DMS79 (cell line): ENCODE measurements at places on chromosomes 5 and 9.

- DNase-seq, result no peak
Observed at GRCh38 chr9:82445556-82445955, 457.0 kb downstream of the SPATA31D1 start.

- DNase-seq, result peak; percentile 14
Observed at GRCh38 chr9:123216251-123216797, 52.1 kb downstream of the STRBP start.

- DNase-seq, result no peak
Observed at GRCh38 chr5:35679357-35679756, 61.7 kb downstream of the SPEF2 start.

DNA sequence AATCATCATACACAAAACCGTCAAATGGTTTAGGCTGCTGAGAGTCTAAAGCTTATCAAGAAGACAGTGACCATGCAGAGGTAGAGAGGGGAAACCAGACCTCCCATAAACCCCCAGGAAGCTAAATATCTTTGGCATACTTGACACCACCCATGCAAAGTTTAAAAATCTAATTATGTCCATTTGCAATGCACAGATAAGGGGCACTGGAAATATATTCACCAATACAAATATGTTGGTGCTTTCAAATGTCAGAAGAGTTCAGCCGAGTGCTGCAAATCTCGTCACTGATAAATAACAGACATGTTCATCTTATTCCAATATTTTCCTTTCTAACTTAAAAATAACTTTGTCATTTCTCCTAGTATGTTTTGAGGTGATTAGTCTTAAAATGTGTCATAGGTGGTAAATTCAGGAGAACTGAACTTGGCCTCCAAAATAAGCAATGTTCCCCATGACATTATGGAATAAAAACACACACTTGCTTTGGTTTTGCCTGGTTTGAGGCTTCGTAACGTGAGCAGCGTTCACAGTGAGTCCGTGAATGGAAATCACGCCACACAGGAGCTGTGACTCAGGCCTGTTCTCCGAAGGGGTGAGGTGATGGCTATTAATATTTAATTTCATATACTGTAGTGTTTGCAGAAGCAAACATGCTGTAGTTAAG lies 182.2 kb downstream of the AOPEP start:
- no peak for DNase-seq

DNA sequence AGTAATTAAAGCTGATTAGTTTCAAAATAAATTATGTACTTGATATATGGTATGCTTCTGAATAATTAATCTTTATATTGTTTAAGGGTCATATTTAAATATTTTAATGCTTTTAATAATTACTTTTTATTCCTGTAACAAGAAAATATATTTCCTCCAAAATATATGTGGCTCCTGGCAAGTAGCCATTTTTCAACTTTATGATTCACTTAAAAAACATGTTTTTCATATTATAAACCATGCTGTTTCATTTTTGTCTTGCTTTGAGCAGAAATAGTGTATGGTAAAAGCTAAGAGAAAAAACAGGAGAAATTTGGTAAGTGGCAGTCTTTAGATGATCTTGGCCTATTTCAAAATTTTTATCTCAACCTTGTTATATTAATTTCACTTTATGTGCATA lies 14.6 kb downstream of the SPATA9 start:
- DNase-seq, result no peak

DNA sequence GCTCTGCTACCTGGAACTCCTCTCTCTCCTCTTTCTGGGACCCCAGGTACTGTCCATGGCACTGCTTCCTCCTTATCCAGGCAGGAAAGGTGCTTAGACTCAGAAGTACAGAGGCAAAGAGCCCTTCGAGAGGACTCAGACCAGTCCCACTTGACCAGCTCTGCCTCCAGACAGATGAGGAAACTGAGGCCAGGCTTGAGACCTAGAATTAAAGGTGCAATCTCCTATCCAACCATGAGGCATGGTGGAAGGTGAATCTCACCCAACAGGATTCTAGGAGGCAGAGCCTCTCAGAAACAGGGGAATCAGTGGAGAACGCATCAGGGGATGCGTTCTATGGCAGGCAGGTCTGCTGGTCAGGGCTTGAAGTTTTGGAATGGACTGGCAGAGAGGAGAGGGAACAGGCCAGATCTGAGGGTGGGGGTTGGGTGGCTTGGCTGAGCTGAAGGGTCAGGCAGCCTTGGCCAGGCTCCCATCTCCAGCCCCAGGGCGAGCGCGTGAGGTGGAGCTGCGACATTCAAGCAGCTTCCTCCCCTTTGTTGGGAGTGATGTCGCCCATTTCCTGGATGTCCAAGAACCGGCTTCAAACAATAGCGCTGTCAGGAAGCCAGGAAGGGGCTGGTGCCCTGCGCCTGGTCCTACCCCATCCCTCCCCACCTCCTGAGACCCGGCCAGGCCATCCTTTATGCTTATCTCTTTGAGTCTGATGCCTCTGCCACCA lies 26.2 kb downstream of the NDUFA8 start:
- no peak for DNase-seq

DNA sequence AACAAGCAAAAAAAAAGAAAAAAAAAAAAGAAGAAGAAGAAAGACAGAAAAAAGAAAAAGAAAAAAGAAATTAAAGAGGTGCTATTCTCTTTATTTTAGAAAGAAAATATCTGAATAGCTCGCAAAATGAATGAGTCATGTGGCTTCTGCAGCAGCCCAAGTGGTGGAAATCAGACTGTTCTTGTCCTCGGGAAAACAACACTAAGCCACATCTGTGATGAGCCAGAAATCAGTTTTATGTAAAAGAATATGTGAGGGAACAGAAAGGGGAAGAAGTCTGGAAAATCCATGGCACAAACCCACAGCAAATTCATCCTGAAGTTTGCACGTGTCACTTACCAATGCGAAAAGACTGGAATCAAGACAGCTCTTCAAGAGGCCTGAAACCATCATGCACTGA lies 118.7 kb upstream of the GAS1 start:
- DNase-seq, result no peak

GRCh38 chr5:8491254-8491653 lies 622.3 kb downstream of the MTRR start:
- no peak for DNase-seq

DNA sequence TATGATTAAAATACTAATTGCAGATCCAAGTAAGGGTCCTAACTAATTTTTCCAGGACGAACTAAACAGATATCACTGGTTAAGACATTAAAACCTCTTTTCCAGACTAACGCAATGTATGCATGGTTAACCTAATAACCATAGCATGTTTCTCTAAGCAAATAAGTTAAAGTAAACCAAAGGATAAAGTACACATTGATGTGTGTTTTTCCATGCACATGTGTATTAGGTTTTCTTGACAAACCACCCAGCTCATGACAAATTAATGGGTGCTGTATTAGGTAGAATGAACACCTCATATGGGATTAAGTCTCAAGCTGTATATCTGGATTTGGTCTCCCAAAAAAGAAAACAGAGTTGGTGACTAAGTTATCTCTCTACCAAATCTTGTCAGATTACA lies 45.6 kb downstream of the ANKH start:
- no peak for DNase-seq

- no peak for DNase-seq
Observed at GRCh38 chr5:135602882-135603721, 24.3 kb upstream of the CXCL14 start.

GRCh38 chr9:3415906-3416305 lies 109.9 kb downstream of the RFX3 start:
- no peak for DNase-seq

DNA sequence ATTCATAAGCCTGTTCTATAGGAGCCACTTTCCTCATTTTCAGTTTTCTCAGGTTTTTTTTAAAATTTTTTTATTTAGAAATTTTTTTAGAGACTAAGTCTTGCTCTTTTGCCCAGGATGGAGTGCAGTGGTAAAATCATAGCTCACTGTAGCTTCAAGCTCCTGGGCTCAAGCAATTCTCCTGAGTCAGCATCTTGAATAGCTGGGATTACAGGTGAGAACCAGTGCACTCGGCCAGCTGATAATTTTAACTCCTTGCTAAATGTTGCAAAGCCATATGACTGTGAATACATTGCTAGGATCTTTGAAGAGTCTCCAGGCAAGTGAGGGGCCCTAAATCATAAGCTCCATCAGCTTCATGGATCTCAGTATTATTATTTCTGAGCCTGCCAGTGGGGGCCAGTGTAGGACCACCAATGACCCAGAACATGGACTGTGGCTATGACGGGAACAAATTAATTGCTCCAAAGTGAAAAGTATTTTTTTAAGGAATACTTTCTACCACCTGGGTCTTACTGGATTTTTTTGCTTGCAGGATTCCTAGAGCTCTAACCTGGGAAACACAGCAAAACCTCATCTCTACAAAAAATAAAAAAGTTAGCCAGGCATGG lies 5.7 kb upstream of the GAPVD1 start:
- no peak for DNase-seq

DNA sequence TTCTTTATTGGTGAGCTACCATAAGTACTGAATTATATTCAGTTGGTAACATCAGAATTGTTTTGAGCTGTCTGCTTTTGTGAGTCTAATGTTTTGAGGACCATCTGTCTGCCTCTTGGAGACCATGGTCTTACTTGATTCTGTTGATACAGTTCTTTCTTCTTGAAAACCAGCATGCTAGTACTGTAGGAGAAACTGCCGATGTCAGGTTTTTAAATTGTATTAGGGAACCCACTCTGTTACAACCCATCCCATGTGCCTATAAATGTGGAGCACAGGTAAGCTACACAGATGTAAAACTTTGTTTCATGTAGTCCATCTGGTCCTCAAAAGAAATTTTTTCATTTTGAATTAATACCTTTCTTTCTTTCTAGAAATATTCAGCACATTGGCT lies 103.4 kb upstream of the DMRTA1 start:
- no peak for DNase-seq

GRCh38 chr9:121529237-121529987 lies 29.8 kb upstream of the GGTA1 start:
- no peak for DNase-seq

GRCh38 chr9:96186591-96187011 lies 115.4 kb downstream of the HSD17B3 start:
- no peak for DNase-seq

DNA sequence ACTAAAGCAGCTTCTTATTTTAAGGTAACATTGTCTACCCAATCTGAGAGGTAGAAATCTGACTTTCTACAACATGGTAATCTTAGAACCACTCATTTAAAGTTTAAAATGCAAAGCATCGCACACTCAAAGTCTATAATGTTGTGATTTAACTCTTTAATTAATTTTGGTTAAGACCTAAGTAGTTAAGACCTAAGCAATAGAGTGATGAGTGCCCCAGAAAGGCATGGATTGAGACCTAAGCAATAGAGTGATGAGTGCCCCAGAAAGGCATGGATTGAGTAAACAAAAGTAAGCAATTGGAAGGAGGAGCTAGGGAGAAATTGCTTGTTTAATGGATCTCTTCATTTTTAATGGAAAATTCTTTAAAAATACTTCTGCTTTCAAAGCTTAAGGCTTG lies 86.8 kb downstream of the NLN start:
- DNase-seq, result no peak
